ENCODE measurements at places on chromosomes 12 and 14.

- no peak for DNase-seq
These were observed 167.4 kb downstream of the C12orf50 start for GRCh38 chr12:87861791-87862190.

DNA sequence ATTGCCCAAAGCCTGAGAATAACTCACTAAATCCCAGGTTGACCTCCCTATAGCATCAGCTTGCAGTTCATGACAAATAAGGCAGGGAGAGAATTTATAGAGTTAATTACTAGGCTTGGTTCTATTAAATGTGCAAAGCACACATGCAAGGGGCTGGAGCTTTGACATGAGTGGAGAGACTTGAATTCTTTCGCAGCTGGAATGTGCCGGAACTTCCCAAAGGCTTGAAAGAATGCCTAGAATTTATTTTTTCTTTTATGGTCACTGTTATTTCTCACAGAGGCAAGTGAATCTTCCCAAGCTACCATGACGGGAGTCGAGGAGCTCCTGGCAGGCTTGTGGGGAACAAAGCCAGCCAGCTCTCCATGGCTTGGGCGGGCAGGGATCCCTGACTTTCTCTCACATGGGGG, 95.5 kb upstream of the USP44 start:
- DNase-seq = no peak

DNA sequence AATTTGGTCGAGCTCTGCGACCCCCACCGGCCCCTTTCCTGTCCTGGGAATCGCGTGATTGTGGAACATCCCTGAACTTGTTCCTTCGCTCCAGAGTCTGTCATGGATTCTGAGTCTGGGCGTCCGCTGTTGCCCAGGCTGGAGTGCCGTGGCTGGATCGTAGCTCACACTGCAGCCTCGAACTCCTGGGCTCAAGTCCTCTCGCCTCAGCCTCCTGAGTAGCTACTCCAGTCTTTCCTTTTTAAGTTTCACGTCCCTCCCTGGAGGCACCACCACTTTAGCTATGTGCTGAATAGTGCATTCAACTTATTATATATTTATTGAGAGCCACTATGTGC, 698 bp downstream of the ACOT6 start:
- no peak for DNase-seq

DNA sequence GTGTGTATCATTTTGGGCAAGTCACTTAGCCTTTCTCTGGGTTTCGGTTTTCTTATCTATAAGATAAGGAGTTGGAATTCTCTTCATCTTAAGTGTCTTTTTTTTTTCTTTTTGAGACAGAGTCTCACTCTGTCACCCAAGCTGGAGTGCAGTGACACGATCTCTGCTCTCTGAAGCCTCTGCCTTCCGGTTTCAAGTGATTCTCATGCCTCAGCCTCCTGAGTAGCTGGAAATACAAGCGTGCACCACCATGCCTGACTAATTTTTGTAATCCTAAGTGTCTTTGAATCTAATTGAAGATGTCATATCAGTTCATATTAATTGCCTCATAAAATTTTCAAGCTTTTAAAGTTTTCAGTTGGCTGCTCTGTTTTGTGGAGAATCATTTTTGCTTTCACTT, 4.0 kb downstream of the SRGAP1 start:
- DNase-seq = no peak

- no peak for DNase-seq
These were observed 54.9 kb downstream of the TMEM132D start for GRCh38 chr12:129848876-129849275.

- DNase-seq = no peak
These were observed 24.5 kb downstream of the SLC17A8 start for GRCh38 chr12:100381379-100381778.

GRCh38 chr14:105411017-105411941, 8.3 kb upstream of the MTA1 start:
- DNase-seq = no peak

GRCh38 chr14:105856676-105857219, 330.4 kb downstream of the TMEM121 start:
- DNase-seq = no peak

GRCh38 chr14:61368781-61369453, 47.5 kb downstream of the PRKCH start:
- DNase-seq = no peak

- no peak for DNase-seq
These were observed 59.3 kb downstream of the C14orf132 start for GRCh38 chr14:96098309-96098998.

GRCh38 chr12:30792648-30793499, 38.1 kb upstream of the CAPRIN2 start:
- DNase-seq = no peak

- DNase-seq = no peak
These were observed 5.9 kb upstream of the RCOR1 start for GRCh38 chr14:102586420-102587104.

GRCh38 chr14:52692248-52692962, 3.0 kb downstream of the ERO1A start:
- no peak for DNase-seq

DNA sequence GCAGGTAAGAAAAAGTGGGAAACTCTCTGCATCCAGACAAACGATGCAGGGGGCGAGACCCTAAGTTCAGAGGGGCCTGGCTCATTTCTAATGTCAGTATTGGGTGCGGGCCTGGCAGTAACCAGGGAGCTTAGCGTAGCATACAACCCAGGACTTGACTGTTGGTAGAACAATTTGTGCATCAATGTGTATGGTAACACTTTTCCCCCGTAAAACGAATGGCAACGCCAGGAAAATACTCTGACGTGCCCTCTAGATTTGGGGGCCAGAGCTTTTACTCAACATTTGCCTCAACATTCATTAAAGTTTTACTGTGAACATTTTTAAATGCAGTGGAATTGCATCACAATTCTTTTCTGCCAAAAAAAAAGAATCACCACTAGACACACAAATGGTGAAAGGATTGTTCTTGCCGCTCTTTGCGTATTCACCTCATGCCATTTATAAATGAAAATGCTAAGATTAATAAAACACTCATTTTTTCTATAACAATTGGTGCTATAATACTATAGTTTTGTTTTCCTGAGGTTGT, 867 bp downstream of the RHOJ start:
- DNase-seq = no peak

DNA sequence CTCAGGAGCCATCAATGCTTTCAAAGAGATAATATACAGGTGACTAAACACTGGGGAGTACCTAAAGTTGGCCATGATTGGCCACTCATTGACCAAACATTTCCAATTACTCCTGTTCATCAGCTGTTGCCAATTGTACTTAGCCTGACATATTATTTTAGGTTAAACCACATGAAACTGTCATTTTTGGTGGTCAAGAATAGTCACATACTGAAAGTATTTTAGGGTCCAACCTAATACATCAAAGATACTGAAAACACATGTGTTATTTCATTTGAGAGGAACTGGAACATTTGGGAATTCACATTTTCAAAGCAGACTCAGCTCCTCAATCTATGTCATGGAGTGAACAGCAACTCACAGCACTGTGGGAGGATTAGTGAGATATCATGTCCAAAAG, 63.9 kb upstream of the KCNA5 start:
- no peak for DNase-seq

DNA sequence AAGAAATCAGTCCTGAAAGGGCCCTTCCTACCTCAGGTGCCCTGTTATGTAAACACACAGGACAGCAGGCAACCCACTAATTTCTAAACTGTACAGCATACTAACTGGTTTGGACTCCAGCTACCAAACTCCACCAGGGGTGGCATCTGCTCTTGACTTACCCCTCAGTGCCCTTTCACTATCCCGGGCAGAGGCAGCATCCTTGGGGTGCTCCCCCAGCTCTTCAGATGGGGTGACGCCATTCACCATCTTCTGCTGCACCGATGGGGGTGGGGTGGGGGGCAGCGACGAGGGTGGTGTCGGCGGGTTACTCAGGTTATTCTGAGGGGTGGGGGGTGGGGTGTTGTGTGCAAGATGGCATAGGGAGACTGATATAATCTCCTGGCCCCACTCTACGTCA, 11.5 kb upstream of the PRKAG1 start:
- no peak for DNase-seq

- no peak for DNase-seq
These were observed 20.5 kb downstream of the SOAT2 start for GRCh38 chr12:53123578-53124351.

DNA sequence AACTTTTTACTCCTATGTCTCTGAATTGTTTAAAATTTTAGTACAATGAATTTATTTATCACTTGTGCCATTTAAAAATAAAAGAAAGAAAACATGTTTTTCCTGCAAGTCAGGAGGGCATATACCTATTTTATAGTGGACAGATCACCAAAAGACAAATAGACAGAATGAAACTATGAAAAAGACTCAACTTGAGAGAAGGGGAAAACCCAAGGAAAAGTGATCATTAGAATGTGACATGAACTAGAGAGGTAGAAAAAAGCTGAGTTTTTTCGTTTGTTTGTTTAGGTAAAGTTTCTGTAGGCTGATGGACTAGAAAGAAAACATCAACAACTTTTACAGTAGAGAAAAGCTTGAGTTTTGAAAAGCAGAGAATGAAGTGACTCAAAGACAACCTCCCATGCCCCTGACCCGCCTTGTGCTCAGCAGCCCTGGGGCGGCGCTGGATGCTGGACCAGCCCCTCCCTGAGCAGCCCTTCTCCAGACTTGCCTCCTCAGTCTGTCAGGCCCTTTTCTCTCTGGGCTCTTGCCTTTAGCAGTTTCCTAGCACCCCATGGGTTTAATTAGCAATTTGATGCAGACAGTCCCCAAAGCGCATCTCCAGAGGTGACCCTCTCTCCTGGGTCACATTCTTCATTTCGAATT, 95.1 kb upstream of the ARID2 start:
- DNase-seq = no peak

DNA sequence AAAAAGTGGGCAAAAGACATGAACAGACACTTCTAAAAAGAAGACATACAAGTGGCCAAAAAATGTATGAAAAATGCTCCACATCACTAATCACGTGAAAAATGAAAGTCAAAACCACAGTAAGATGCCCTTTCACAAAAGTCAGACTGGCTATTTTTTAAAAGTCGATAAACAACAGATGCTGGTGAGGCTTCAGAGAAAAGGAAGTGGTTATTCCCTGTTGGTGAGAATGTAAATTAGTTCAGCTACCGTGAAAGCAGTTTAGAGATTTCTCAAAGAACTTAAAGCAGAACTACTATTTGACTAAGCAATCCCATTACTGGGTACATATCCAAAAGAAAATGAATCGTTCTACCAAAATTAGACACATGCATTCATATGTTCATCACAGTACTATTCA, 237.0 kb downstream of the KIF21A start:
- no peak for DNase-seq

GRCh38 chr12:31853520-31853919, 105.7 kb upstream of the RESF1 start:
- no peak for DNase-seq

DNA sequence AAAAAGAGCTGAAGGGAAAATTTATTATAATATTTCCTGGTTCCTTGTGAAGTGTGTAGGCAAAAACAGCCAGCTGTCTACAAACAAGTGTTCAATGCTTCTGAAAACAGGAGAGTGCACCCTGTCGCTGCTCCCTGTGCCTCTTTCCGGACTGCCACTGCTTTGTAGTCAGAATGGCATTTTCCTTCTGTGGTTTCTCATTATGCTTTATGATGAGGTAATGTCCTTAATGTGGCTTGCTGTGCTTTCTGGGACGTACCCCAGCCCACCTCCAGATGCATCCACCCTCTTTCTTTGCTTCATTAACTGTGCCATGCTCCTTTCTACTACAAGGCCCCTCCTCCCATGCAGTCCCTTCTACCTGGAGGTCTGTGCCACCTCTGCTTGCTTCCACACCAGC, 148.1 kb downstream of the SYT1 start:
- DNase-seq = no peak
